Fibroblast of skin of right quadriceps (primary cell): ENCODE measurements at places on chromosomes 6 and 20.

GRCh38 chr6:128954308-128955043, 71.5 kb downstream of the LAMA2 start:
- no peak for DNase-seq

DNA sequence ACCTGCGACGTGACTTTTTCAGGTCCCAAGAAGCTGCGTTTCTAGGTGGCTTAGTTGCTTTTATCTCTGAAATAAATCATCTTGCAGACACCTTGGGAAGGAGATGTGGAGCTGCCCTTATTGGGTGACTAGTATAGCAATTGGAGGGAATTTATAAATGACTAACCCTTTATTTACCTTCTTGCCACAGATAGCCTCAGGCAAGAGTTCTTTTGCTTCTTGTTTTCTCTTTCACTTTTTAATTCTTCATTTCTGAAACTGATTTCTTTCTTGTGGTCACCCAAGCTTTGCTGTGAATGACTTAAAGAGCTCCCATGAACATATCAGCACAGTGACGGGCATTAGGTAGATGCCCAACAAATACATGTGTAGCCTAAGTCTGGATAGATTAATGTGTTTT, 3.0 kb downstream of the ADGRF4 start:
- no peak for DNase-seq

GRCh38 chr6:17103715-17104114, 1.9 kb downstream of the STMND1 start:
- DNase-seq: no peak

DNA sequence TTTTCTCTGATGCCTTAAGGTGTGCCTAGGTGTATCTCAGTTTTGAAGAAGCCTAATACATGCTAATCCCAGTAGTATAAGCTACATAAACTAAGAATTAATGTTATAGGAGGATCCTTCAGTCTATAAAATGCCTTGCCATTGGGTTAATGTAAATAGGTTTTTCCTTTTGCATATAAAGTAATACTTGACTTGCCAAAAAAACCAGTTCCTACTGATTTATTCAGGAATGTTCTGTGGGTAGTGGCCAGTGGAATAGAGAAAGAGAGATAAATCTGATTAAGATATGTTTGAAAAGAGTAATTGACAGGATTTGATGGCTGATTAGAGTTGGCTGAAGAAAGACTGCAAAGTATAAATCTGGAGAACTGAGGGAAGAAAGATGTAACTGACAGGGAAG, 273.4 kb downstream of the ZFAND3 start:
- DNase-seq: no peak

GRCh38 chr6:20740727-20741126, 206.5 kb downstream of the CDKAL1 start:
- no peak for DNase-seq

DNA sequence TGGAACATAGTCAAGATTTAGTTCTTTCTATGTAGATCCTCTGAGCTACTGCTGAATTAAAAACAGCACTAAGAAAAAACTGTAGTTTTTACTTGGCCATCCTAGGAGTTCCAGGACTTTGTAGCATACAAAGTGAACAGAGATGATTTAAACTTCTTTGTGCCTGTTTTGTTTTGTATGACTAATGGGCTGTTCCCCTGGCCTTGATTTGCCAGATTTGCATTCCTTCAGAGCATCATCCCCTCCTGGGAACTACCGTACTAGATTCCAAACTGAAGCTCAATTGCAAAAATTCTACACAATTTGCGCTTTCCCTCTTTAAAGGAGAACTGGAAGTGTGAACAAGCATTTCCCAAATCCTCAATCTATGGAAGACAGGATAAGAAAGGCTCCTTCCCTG, 23.1 kb downstream of the ACOT13 start:
- DNase-seq: peak; percentile 49
